SJCRH30 (cell line): ENCODE measurements at places on chromosomes 1 and 21.
A peak's percentile ranks its signal among the peaks of the same experiment; 100 is the strongest.

DNA sequence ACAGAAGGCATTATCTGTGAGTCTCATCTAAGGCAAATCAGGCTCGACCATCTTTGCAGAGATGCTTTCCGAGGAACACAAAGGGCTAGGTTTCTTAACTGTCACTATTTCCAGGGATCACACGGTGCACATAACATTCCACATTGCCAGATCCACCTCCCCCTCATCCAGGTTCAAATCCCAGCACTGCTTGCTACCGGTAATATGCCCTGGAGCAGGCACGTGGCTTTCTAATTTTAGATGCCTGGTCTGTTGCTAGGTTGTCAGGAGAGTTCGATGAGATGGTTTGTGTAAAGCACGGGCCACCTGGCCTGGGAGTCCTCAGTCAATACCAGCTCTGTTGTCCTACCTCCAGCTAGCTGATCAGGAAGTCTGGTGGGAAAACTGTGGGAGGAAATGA lies 598.6 kb downstream of the NPHP4 start:
- no peak for DNase-seq

GRCh38 chr1:89516055-89516454 lies 8.6 kb upstream of the LRRC8B start:
- DNase-seq, result no peak

GRCh38 chr1:84847253-84848250 lies 45.5 kb downstream of the LPAR3 start:
- peak; percentile 74 for DNase-seq

DNA sequence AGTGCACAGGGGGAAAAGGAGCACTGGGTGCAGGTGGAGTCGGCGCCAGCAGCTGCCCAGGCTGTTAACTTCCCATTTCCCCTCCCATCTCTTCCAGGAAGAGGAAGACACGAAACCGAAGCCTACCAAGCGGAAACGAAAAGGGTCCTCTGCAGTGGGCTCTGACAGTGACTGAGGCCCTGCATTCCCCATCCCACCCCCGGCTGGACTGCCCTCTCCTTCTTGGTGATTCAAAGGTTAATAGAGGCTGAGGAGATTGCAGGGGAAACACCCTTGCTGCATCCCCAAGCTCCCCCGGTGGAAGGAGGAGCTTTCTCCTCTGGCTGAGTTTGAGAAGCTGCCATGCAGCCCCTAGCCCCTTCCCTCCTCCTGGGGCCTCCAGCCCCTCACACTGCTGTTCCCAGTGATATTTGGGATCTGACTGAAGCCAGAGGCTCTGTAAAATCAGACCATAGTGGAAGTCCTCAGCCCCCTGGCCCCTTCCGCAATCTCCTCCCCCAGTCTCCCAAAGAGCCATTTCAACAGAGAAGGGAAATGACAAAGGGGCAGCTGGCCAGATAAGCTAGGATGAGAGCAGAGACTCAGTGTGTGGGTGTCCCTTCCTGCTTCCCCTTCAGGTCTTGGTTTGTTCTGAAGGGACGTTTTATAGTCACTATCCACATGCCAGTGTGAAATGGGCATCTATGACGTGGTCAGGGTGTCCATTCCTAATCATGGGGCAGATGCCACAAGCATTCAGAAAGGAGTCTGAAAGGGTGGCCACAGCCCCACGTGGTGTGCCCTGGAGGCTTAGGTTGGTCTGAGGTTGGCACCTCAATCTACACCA lies 1.9 kb upstream of the SLC27A3 start:
- DNase-seq, result no peak

DNA sequence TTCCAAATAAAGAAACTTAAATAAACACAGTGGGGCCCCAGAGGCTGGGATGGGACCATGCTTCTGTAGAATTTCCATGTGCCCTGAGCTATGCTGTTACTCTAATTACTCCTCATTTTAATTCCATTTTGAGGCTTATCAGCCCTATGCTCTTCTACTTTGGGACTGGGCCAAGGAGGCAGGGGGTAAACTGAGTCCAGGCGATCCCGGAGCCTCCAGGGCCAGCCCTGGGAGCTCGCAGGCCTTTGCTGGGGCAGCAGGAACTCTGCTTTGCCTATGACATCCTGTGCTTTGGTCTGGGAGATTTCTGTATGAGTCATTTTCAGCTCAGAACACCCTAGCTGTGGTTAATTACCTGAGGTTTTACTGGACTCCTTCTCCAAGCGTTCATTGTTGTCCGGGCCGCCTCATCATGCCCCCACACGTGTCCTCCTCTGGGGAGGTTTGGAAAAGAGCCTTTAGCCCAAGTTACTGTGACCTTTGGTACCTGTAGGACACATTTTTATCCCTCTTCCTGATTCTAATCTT lies 95.7 kb downstream of the RHOU start:
- peak; percentile 44 for DNase-seq

DNA sequence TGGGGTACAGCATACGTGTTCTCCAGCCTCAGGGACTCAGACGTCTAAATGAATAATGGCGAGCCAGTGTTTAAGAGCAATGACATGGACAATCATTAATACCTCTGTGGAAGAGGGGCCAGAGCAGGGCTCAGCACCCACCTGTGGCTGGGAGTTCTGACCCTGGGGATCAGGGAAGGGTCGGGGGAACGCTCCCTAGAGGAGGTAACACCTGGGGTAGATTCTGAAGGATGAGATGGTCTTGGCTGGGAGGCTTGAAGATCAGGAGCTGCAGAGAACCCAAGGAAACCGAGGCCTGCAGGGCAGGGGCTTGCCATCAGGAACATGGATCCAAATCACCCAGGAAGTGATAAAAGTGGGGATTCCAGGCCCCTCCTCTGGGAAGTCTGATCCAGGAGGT lies 138.2 kb upstream of the RUNX3 start:
- no peak for DNase-seq
